ENCODE measurements at places on chromosomes 16 and 17.

DNA sequence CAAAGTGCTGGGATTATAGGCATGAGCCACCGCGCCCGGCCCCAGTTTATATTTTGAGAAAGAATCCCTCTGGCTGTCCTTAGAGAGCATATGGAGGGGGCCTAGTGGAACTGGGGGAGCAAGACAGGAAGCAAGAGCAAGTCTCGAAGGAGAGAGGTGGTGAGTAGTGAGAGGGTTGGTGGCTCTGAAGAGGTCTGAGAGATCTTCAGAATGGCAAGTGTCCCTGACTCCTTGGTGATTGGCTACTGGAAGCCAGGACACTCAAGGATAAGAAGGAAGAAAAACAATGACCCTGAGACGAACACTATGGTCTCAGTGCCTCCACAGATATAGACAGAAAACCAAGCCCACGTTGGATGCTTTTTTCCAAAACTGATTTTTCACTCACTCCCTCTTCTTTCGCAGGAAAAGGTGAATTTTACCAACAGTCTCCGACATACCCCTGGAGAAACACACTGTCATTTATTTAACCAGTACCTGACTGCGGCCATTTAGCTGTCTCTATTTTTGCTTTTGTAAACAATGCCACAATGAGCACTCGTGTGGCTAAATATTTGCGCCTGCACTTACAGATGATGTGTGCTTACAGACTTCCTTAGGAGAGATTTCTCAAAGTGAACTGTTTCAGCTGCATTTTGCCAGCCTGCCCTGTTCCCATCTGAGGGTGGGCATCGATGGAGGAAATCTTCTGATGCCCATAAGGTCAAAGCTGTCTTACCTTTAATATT lies 15.9 kb upstream of the DOK4 start:
- DNase-seq: no peak

DNA sequence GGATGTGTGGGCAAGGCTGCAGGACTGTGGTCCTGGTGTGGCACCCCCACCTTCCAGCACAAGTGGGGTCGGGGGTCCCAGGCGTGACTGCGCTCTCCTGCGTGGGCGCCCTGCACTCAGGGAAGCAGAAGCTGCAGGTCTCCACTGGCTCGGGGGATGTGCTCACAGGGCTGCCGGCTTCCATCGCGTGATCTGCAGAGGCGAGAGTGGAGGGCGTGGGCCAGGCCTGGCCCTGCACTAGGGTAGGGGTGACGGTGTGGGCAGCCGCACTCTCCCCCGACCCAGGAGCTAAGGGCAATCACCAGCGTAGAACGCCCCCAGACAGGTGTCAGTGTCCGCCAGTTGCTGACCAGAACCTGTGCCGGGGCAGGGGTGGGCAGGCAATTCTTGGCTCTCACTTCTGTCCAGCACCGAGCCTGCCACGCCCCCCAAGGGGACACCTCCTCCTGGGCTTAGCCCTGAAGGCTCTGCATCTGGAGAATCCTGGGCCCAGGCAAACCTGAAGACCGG lies 32.3 kb downstream of the TNFRSF13B start:
- no peak for DNase-seq

DNA sequence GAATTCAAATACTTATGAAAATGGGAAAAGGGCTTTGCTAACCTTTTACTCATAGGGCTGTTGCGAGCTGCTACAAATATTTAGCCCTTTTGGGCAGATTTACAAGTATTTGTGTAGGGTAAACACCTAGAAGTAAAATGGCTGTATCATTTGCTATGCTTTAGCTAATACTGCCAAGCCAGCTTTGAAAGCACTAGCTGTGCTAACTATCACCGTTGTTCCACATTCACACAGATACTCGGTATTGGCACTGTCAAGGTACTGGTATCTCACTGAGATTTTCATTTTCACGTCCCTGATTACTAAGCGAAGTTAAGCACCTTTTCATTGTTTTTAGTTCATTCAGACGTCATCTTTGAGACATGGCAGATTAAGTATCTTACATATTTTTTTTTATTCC lies 84.8 kb downstream of the GLG1 start:
- DNase-seq: no peak

- no peak for DNase-seq
Observed at GRCh38 chr16:16828913-16829398, 450.0 kb downstream of the NPIPA7 start.

DNA sequence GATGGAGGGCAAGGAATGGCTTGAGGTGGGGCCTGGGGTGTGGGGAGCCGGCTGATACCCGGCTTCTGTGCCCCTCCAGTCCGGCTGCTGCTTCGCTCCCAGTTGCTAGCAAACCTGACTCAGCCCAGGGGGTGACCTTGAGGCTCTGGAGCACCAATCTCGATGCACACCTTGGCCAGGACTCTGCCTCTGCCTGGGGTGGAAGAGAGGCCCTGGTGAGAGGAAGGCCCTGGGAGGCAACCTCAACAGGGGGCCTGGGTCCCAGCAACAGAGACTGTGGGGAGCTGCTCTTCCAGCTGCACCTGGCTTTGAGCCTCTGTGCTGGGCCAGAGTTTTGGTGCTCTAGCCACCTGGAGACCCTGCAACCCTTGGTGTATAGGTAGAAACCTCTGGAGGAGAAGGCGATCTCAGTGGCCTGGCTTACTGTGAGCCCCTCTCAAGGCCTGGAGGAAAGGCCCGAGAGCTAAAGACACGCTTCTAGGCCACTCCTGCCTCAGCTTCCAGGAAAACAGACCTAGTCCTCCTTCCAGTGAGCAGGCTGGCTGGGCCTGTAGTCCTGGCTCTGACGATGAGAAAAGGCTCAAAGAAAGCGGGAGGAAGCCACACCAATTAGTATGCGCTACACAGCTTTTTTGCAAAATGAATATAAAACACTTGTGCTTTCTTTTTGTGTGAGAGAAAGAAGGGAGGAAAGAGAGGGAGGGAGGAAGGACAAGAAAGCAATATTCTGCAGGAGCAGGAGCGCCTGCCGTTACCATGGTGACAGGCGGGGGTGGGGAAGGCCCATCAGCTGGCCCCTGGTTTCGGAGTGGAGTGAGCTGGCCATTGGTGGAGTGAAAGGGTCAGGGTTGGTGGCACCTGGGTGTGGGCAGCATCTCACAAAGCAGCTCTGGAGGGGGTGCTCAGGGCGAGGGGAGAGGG lies 51.0 kb downstream of the VAC14 start:
- no peak for DNase-seq

DNA sequence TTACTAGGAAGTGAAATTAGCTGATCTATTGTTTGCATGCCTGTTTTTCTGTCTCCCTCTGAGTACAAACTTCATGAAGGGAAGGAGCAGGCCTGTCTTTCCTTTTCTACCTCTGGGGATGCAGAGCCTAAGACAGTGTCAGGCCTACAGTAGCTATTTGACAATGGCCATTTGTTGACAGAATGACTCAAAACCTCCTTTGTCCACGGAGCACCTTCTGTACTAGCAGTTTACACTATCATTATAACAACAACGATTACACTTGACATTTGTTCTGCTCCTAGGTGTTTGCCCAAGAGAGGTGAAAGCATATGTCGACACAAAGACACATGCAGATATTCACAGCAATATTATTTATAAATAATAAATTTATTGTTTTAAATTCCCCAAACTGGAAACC lies 132.3 kb upstream of the IRX3 start:
- no peak for DNase-seq

GRCh38 chr16:27290562-27290961 lies 22.0 kb upstream of the NSMCE1 start:
- no peak for DNase-seq

DNA sequence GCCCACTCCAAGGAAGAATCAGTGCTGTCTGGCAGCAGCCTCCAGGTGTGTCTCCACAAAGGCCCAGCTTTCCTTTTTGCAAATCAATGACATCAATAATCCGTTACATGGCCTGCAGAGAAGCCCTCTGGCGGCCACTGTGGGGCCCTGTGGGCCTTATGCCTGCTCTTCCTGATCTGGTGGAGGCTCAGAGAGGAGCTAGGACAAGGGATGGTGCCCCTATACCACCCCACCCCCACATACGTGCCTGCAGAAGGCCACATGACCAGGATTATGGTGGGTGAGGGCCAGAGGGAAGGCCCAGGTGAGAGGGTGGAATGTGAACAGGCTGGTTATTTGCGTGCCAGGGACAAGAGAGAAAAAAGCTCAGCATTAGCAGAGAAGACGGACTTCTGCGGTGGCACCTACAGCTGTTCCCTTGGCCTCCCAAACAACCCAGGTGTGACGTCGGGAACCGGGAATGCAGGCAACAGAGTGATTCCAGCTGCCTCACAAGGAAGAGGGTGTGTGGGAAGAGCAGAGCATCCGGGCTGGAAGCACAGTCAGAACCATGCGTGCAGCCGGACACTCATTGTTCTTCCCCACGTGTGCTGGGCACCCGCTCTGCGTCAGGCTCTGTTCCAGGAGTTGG lies 22.5 kb downstream of the EIF4A3 start:
- DNase-seq: no peak

DNA sequence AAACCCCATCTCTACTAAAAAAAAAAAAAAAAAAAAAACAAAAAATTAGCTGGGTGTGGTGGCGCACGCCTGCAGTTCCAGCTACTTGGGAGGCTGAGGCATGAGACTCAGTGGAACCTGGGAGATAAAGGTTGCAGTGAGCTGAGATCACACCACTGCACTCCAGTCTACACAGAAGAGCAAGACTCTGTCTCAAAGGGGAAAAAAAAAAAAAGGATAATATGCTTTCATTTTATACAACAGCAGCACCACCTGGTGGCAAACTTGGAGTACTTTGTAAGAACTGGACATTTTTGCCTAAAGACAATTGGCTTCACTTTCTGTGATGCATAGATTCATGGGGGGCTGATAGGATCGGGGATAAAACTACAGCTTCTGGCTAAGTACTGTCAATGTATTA lies 8.5 kb downstream of the CHTF8 start:
- no peak for DNase-seq

- DNase-seq: no peak
Observed at GRCh38 chr17:49976828-49977202, 7.8 kb downstream of the DLX4 start.

GRCh38 chr17:8060274-8060673 lies 21.4 kb downstream of the ALOX15B start:
- DNase-seq: peak; percentile 76

- DNase-seq: no peak
Observed at GRCh38 chr17:78999056-78999768, 10.4 kb downstream of the CANT1 start.

GRCh38 chr17:2482218-2482617 lies 29.5 kb downstream of the METTL16 start:
- DNase-seq: no peak

DNA sequence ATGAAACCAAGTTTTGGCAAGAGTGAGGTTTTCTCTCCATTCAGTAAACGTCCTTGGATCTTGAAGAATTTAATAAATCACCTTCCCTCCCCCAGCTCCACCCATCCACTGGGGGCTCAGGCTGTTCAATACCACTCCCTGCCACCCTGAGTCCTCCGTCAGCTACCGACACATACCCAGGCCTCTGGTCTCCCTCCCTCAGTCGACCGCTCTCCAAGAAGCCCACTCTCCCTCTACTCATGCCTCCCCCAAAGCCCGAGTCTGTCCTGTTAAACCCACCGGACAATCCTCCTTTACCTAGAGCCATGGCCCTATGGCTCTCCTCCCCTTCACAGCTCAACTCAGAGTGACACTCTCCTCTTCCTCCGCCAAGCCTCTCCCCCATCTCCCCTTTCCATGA lies 19.7 kb upstream of the SLC4A1 start:
- no peak for DNase-seq

DNA sequence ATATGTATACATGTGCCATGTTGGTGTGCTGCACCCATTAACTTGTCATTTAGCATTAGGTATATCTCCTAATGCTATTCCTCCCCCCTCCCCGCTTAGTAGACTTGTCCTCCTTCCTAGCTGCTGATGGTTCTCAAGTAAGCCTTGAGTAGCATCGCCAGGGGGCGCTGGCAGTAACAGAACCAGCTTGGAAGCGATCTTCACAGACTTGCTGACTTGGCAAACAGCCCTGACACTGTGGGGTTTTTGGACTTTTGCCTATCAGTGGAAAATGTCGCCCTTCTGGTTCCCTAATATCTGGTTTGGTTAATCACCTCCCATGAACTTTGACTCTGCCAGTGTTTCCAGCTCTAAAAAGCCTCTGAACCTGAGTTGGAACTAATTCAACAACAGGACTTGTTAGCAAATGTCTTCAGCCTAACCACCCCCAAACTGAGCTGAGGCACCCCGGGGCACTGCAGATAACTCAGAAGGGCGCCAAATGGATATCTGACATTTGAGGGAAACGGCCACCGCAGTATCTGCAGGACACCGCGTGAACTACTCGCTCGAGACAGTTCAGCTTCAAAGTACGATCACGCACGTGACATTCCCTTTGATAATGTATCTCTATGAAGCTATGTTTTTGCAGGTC lies 15.4 kb upstream of the SPATA32 start:
- DNase-seq: peak; percentile 90

- no peak for DNase-seq
Observed at GRCh38 chr16:31395647-31396046, 2.5 kb downstream of the ITGAD start.

GRCh38 chr17:63609816-63610573 lies 9.3 kb downstream of the TACO1 start:
- DNase-seq: no peak

GRCh38 chr17:50913120-50913519 lies 47.0 kb upstream of the TOB1 start:
- no peak for DNase-seq

GRCh38 chr16:56068816-56069215 lies 122.5 kb upstream of the GNAO1 start:
- no peak for DNase-seq

- no peak for DNase-seq
Observed at GRCh38 chr16:56912746-56913708, 18.9 kb upstream of the HERPUD1 start.

GRCh38 chr17:66727634-66728570 lies 107.0 kb upstream of the CACNG5 start:
- DNase-seq: peak; percentile 78

DNA sequence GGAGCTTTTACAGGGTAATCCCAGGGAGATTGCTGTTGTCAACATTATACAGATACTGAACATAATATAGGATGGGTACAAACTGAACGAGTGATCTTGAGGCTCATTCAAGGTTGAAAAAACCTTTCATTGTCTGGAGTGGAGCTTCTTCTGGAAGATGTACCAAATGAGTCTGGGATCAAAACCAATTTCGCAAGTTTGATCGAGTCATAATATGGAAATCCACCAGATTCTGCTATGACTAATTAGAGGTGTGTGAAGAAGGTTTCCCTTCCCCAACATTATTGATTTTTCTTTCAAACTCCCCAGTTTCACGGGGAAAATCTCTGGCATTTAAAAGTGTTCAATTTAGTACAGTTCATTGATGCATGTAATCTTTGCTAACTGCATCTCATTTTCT lies 324.1 kb downstream of the ZFHX3 start:
- DNase-seq: no peak

DNA sequence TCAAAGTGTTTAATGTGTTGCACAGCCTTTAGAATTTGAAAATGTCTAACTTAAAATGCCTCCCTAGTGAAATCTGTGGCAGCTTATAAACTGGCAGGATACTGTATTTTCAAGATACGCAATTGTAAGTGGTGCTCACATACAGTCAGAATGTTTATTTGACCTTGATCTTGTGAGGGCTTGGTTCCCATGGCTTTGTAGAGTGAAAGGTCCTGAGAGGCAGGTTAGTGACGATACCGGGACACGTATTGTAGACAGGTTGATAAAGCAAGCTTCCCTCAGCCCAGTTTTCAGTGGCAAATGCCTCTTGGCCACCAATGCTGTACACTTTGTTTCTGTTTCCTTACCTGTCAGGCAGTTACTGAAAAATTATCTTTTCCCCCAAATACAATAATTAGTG lies 426.6 kb downstream of the MAF start:
- no peak for DNase-seq

- DNase-seq: no peak
Observed at GRCh38 chr16:20830372-20830771, 24.0 kb downstream of the REXO5 start.

GRCh38 chr17:71762526-71762925 lies 358.3 kb upstream of the SOX9 start:
- DNase-seq: no peak

Data from HTR-8/SVneo (cell line).